Fibroblast of skin of right quadriceps (primary cell): ENCODE measurements at places on chromosomes 5 and 9.

DNA sequence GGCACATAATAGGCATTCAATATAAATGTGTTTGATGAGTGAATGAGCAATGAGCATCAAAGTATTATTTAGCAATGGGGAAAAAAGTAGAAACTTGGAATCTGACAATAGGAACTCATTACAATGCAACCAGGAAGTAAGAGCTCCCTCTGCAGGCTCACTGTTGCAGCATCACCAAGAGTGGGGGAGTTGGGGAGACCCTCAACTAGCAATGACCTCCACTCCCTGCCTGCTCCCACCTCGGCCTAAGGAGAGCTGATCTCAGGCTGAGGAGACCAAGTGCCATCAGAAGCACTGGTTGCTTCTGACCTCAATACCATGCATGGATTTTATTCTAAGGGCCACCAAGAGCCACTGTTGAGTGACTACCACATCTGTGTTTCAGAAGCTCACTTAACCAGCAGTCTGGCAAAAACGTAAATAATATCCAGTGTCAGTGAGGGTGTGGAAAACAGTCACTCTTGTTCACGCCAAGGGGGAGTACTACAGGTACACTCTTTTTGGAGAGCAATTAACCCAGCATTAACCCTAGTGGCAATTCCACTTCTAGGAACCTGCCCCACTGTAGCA lies 8.0 kb downstream of the VDAC1 start:
- DNase-seq, result no peak

- DNase-seq, result peak; percentile 74
Measured at GRCh38 chr5:157476702-157477408, 16.8 kb downstream of the NIPAL4 start.

- no peak for DNase-seq
Measured at GRCh38 chr5:166165596-166165995, 2125.8 kb upstream of the WWC1 start.

DNA sequence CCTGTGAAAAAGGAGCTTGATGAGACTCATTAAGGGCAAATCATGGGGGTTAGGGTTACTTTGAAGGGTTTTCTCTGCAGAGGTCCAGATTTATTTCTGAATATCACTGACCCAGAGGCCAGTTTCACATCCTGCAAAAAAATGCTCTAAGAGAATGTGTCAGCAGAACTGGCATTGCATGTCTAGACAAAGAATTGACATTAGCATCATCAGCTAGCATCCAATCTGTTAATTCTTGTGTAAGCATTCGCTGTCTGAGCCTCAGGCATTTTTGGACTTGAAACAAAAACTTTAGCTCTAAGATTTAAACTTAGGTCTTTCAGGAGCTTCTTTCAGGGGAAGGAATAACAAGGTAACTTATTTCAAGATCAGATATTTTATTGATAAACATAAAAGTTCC lies 187.9 kb upstream of the ELL2 start:
- DNase-seq, result peak; percentile 37

DNA sequence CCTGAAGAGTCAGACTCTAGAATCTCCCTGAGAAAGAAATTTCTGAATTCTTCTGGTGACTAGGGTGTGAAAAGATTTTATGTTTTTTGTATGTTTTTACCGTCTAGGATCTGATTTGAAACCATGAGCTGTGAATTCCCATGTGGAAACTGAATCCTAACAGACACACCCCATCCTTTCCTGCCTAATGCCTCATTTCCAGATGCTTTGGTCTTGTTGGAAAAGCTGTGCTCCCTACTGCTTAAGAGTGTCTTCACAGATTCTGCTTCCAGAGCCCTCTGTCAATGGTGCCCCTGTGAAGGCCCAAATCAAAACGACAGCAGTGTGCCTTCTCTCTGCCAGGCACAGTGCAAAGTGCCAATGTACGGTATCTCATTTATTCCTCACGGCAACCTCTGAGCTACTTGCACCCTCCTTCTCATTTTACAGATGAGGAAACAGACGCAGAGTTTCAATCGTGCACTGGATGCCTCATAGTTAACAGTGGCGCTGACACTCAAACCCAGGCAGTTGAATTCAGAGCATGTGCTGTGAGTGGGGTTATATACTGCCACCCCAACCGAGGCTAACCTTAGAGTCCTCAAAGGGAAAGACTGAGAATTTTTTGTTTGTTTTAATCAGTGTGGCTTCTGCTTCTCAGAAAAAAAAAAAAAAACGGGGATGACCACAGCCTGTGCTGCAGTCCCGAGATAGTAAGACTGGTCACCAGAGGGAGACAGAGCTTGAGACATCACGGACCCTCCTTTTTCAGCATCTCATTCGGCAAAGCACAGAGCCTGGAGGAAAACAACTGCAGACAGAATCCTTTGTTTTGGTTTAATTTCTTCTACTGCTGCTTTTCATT lies 188.4 kb downstream of the SNCAIP start:
- DNase-seq, result peak; percentile 65

DNA sequence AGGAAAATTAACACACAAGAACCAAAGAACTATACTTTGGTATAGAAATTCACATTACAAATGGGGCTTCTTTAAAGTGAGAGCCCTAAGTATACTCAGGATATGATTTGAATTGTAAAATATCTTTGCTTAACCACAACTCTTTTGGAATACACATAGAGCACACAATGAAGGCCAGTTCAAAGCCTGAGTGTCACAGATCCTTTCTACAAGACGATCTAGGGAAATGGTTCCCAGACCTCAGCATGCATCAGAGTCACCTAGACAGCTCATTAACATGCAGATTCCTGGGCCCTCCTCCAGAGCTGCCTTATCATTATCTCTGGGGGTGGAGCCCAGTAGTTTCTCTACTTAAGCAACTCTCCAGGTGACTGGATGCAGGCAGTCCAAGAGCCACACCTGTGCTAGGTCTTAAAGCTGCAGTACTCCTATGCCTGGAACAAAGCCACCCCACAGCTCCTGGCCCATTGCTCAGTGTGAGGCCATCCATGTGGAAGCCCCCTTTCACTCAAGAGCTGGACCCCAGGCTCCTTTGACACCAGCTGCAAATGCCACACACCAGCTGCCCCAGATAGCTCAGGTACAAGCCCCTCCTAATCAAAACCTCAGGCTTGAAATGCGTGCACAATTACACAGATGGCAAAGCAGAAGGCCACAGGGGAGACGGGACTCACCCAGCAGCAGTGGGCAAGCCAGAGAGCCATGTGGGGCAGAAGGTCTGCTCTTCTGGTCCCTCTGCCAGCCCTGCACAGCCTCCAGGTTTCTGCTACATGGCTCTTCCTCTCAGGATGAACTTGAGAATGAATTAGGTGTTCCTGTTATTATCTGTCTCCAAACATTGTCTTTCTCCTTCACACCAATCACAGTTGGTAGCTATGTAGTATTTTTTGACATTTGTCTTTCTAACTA lies 106.1 kb downstream of the SH3TC2 start:
- DNase-seq, result no peak

GRCh38 chr5:98179791-98180755 lies 593.4 kb upstream of the RGMB start:
- no peak for DNase-seq

DNA sequence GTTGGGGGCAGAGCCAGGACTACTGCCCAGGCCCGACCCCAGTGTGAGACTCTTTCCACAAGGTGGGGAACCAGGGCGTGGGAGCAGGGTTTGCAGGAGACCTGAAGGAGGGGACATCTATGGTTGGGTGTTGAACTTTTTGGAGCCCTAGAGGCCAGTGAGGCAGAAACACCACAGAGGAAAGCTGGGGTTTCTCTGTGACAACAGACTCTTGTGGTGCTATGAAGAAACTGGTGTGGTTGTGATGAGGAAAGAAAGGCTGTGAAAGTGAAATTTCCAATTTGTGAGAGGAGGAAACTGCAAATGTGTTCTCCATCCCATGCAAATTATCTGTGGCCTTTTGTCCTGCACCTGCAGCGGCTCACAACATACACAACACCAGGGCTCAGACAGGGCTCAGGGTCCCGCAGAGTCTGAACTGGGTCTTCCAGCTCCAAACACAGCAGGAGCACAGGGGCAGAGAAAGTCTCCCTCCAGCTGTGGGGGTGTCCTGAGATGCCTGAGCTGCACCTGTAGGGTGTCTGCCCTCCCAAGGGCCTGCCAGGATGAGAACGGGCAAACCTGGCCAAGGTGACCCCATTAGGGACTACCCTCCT lies 51.4 kb upstream of the GRHPR start:
- no peak for DNase-seq

GRCh38 chr9:132244582-132245455 lies 83.0 kb downstream of the NTNG2 start:
- no peak for DNase-seq

DNA sequence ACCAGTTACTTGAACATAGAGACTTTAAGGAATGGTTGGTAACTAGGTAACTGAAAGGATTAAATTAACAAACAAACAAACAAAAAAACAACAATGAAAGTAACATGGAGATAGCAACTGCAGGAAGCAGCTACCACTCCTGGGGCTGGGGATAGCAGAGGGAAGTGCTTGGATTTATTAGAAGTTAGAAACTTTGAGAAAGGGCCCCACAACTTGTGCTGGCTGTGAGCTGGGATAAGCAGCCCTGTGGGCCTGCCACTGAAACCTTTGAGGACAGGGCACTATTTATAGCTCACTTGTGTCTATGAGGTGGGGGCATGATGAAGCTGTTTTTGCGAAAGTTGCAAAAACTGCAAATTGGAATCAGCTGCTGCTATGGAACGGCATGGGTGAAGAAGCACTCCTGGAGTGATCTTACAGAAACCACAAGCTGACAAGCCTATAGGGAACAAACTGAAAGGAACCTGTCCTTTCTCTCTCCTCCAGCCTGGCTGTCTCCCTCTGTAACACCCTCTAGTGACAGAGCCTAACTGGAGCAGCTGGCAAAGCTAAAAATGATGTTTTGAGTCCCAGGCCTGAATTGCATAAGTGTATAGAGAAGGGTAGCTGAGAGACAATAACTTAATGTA lies 91.4 kb upstream of the RANBP6 start:
- peak; percentile 44 for DNase-seq

DNA sequence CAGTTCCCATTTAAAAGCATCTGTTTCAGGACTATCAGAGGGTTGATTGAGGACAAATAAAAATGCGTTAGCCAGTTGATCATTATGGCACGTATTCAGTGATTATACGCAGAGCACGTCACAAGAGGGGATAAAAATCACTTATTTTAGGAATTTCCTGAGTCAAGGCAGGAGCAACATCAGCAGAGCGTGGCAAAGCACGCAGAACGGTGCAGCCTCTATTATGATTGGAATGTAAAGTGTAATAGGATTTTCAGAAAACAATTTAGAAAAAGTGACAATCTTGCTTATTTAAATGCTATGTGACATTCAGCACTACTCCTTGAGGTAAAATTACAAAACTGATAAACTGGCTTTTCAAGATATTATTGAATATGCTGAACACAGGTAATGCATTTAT lies 413.6 kb upstream of the DAP start:
- DNase-seq, result no peak

DNA sequence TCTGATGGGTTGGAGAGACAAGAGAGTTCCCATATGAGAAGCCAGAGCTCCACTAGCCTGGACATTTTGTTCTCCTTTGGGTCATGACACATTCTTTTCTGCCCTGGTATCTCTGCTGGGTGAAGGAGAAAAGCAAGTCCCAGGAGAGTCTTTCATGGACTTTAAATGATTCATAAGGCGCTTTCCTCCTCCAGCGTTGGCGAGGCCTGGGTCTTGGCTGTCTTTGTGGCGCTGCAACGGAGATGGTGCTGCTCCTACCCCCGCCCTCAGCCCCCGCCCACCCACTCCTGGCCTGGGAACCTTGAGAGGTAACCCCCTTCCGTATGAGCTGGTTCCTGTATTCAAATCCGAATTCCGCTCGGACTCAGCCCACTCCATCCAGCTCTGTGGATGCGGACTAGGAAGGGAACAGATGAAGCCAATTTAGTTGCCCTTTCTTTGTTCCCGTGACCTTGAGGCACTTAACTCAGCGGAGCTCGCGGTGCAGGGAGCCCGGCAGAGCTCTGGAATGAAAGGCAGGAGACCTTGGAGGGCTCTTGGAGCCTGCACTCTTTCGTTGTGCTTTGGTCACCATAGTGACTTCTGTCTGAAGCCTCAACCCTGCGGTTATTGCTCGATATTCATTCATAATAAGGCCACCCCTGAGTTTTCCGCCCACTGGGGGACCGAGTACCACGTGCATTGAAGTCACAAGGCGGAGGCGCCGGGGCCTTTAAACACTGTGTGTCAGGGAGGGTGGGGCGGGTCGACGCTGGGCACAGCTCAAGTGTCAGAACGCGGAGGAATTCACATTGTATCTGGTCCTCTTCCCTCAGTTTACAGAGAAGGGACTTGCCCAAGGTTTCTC lies 14.0 kb upstream of the PWWP2A start:
- DNase-seq, result peak; percentile 42
